Fibroblast of villous mesenchyme (primary cell): ENCODE measurements at places on chromosomes 7 and 10.

- no peak for DNase-seq
Measured at GRCh38 chr7:121561717-121562116, 165.6 kb upstream of the FAM3C start.

DNA sequence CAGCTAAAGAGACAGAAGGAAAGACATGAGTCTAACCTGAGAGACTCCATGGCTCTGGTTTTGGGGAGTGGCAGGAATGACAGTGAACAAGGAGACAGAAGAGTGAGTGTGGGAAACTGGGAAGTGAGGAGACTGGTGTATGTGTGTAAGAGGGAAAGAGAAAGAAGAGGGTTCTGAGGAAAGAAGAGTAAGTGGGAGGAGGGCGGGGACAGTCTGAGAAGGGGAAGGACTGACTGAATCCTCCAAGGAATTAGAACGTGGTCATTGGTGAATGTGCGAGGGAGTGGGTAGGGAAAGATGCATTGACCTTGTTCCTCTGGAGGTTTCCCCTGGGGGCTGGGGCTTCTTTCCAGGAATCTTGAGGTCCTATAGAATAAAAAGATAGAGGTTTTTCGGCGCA is 26.6 kb downstream of the WNT8B start:
- no peak for DNase-seq

DNA sequence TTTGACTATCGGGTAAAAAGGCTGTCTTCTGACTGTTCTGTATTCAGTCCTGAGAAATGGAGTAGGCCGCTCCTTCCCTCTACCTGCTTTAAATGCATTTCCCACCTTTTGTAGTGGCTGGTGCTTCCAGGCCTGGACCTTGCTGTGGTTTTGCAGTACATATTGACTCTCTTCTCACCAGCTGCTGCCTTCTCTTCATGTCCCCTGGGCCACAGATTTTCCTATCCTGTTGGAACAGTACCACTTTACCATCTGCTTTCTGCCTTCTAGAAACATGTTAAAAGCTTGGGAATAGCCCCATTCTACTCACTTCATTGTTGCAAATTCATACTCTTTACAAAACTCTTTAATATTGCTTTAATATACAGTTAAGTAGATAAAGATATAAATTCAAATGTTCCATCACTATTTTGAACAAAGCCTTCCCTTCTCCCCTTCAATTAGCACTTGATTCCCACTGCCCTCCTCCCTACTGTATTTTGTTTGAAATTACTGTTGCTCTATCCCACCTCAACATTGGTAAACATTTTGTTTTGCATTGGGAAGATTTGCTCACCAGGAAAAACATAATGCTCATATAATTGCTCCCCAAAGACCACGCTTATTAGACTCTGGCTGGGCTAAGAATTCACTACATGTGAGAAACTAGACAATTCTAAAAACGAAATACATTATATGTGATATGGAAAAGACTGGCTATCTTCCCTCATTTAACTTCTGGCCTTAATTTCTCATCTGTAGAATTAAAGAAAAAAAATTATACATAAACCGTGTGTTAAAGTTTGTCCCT is 17.3 kb upstream of the SEMA3C start:
- DNase-seq: no peak

GRCh38 chr7:91434836-91435235 is 170.6 kb downstream of the FZD1 start:
- no peak for DNase-seq

GRCh38 chr10:117519286-117519685 is 23.3 kb upstream of the EMX2 start:
- DNase-seq: no peak

GRCh38 chr7:126203185-126203584 is 1049.6 kb downstream of the GRM8 start:
- no peak for DNase-seq

- no peak for DNase-seq
Measured at GRCh38 chr10:23413629-23414089, 25.2 kb upstream of the OTUD1 start.

DNA sequence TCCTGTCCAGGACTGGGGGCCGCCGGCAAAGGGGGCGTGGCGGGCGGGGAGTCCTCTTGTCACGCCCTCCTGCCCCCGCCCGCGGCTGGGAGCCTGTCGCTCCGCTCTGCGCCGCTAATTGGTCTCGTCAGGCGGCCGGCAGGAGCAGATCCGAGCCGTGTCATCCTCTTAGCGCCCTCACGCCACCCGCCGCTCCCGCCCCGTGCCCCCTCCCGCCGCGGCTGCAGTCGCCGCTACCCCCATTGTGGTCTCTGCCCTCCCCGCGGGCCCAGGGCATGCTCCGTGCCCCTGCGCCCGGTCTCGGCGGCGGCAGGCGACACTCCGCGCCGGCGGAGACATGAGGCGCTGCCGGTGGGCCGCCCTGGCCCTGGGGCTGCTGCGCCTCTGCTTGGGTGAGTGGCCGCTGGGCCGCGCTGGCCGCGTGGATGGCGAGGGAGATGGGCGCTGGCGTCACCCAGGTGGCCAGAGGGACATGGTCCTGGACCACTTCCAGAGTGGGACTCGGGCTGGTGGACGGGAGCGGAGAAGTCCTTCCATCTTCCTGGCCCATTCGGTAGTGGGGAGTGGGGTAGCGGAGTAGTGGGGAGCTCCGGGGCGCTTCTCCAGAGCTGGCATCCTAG is at the start of gene CDHR1:
TSS of gene CDHR1 (plus strand) at position 114 of the 620 bp plus-strand sequence. CDS start at position 338, 224 bp downstream.
- no peak for DNase-seq

DNA sequence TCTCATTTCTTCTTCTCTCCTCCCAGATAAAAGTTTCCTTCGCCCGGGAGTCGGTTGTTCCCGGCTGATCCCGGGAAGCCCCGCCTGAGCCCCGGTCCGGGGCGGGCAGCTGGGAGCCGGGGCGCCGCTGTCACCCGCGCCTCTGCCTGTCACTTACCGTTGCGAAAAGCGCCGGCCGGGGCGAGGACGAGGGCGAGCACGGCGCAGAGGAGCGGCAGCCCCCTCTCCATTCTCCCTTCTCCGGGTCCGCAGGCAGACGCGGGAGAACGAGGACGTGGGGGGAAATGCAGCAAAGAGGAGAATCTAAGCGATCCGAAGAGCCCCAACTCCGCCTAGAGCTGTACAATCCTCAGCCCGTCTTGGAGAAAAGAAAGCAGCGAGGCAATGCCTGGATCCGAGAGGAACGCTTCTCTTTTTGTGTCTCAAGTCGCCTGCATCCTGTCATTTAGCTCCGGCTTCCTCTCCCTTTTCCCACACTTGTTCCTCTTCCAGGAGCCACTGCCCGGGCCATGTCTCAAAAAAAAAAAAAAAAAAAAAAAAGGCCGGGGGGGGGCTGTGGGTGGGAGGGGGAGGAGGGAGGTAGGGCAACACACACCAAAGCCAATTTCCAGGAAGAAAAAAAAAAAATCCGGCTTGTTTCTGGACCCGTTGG is at the start of gene NRP1:
TSS of gene NRP1 (minus strand) at position 515 of the 652 bp plus-strand sequence. CDS start at position 230, 285 bp downstream.
- DNase-seq: peak; percentile 21

- no peak for DNase-seq
Measured at GRCh38 chr7:101865455-101865854, 48.0 kb downstream of the CUX1 start.

- no peak for DNase-seq
Measured at GRCh38 chr7:71015252-71015900, 116.6 kb upstream of the GALNT17 start.

DNA sequence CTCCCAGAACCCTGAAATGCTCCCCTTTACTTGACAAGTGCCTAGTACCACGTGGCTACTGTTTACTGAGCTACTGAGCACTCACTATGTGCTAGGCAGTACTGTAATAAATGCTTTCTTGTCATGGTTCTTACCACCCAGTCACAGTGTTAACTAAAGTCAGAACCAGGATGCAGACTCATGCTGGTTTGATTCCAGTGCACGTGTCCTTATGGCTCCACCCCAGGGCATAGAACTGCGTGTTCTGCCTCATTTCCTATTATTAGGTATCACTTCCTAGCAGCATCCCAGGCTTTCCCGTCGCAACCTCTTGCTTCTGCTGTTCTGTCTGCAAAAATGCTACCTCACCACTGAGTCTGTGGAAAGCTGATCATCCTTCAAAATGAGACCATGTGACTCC is 71.7 kb upstream of the DOCK1 start:
- DNase-seq: no peak

- peak; percentile 88 for DNase-seq
Measured at GRCh38 chr7:74453322-74454011, at the start of gene GTF2IRD1. GTF2IRD1 (plus strand) TSS chr7:74453906; CDS start chr7:74508081, 54,175 bp downstream.

DNA sequence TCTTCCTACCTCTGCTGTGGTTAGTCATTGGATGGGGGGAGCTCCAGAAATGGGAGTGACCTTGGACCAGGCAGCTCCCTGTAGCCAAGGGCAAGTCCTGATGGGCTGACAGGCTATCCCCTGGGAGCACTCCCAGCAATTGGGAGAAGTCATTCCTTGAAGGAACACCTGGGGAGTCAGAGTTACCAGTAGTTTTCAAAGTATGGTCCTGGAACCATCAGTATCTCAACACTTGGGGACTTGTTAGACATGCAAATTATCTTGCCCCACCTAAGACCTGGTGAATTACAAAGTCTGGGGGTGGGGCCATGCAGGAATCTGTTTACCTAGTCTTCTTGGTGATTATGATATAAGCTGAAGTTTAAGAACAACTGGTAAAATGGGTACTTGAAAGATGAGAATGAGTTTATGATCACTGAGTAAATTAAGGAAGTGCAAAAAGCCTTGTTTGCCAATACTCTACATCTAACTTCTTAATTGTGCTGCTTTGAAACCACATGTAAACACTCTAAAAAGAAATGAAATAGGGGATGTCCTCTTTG is 287.3 kb upstream of the LRRN3 start:
- DNase-seq: no peak

DNA sequence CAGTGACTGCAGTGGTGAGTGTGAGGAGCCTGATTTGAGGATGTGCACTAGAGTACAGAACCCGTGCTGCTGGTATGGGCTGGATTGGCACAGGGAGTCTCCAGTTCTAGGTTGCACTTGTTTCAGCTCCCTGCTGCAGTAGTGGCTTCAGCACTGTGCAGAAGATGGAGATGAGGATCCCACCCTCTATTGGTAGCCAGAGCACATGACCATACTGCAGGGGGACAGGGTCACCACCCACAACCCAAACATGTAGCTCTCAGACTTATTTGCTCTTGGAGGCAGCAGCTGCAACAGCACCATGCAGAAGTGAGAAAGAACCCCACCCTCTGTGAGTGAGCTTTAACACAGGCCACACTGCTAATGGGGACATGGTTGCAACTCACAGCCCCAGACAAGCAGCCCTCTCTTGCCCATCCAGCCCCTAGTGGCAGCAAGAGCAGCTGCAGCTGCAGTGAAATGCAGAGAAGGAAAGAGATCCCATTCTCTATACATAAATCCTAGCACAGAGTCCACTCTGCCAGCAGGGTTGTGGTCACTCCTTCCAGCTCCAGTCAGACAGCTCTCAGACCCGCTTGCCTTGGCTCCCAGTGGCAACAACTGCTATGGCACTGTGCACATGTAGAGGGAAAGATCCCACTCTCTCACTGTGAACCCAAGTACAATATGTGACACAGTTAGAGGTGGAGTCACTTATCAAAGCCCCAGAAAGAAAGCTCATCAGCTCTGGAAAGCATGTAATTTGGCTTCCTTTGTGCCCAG is 51.4 kb upstream of the SCIN start:
- peak; percentile 13 for DNase-seq

- peak; percentile 16 for DNase-seq
Measured at GRCh38 chr7:124086843-124087242, 54.0 kb upstream of the TMEM229A start.

DNA sequence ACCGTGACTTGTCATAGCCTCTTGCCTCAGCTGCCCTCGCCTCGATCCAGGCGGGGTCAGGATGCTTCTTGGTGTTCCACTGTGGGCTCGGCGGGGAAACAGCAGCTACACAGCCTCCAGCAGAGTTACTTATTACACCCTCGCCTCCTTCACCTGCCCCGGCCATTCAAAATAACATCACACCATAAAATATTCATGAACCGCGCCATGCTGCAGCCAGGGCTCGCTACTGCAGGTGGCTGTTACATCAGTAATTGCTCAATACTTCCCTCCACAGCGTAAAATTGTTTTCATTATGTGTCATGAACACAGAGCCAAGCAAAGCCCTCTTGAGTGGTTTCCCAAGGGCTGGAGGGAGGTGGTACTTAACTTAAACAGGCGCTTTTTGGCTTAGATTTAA is 241.5 kb upstream of the SP8 start:
- DNase-seq: no peak

- DNase-seq: no peak
Measured at GRCh38 chr7:71517940-71518699, 386.2 kb downstream of the GALNT17 start.

- no peak for DNase-seq
Measured at GRCh38 chr7:101487105-101487458, 124.4 kb downstream of the COL26A1 start.

DNA sequence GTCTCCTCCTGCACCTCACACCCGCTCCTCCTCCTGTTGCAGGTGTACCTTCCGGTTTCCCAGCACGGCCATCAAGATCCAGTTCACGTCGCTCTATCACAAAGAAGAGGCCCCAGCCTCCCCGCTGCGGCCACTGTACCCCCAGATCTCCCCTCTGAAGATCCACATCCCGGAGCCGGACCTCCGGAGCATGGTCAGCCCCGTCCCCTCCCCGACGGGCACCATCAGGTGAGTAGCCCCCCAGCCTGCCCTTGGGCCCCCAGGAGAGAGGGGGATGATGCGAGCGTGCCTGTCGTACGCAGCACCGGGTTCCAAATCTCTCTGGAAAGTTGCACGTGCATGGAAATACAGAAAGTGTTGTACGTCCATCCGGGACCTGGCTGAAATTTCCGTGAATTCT is 34.6 kb upstream of the AP5Z1 start:
- DNase-seq: no peak

DNA sequence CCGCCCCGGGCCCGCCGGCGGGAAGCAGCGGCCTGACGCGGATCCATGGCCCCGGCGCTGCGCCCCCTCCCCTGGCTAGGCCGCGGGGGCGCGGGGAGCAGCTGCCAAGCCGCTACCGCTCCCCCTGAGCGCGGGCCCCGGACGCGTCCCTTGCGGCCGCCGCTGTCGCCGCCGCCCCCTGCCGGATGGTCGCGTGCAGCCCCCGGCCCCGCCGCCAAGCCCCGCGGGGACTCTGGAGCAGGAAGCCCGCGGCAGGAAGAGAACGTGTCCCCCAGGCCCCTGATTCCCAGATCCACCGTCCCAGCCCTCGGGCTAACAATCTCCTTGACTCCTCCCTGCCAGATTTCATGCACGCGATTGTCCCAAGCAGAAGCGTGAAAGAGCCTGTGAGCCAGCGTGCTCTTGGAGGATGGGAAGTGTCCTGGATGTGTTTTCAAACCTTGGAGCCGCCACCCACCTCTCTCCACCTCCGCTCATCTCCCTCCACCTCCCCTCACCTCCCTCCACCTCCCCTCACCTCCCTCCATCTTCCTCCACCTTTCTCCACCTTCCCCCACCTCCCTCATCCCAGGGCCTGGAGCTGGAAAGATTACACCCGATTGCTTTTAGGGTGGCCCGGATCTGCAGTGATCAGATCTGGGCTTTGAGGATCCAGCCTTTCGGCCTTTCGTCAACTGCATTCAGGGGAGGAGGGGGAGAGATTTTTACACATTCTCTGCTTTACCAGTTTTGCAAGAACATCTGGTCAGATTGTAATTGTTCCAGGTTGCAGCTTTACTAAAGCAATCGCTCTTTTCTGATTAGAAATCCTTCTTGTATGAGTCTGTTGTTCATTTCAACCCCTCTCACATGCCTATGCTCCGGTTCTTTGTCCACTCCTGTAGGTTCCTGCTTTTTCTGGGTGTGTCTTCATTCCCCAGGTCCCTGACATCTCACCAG is 570 bp upstream of the PRTFDC1 start:
- peak; percentile 69 for DNase-seq

GRCh38 chr7:25694211-25694610 is 457.8 kb upstream of the NFE2L3 start:
- no peak for DNase-seq
